ENCODE measurements at places on chromosomes 3 and 15.

DNA sequence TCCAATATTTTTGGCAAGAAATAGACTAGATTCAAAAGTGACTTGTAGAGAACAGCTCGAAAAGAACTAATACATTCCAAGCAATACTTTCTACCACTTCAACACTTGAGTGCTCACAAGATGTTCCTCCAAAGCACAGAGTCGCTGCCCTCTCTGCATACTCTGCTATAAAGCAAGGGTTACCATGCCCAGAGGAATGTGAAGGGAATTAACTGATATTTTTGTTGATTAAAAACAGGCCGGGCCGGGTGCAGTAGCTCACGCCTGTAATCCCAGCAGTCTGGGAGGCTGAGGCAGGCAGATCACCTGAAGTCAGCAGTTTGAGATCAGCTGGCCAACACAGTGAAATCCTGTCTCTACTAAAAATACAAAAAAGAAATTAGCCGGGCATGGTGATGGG lies 57.6 kb upstream of the CSPG5 start:
- DNase-seq: no peak

DNA sequence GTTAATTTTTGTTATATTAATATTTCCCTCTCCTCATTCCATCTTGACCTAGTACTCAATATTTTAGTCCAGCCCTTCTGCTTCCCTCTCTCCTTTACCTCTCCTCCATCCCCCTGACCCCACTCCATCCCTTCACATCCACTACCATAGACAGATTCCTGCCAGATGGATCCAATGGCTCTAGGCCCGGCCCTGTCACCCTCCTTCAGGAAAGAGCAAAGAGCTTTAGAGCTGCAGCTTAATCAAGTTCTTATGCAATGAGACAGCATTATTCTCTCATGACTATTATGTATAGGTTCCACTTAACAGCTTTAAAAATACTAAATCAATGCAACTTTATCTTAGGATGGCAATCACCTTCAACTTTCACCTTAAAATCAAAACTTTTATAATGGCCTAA lies 200.7 kb upstream of the TTC14 start:
- no peak for DNase-seq

DNA sequence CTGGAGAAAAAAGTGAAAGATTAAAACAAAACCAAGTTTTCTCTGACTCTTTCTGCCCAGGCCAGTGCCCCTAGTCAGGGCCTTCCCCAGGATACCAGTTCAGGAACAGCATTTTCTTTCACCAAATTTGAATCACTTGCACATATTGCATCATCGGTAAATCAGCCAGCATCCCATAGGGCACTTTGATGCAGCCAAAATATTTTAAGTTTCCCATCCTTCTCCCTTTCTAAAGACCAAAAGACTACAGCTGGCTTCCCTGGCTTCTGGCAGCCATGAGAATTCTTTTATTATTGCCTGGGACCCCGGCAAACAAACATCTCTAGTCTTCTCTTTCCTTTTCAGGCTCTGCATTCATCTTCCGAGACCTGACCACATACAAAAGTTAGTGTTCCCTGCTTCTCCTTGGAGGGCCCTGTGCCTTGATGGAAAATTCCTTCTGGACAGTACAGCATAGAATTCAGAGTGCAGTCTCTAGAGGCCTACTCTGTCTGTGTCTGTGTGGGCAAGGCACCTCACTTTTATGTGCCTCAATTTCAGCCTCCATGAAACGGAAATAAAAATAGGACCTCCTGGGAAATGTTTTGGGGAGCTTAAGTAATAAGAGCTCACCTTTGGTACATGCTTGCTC lies 348.0 kb downstream of the VPS13C start:
- no peak for DNase-seq

GRCh38 chr3:15099364-15100098 lies 583 bp upstream of the RBSN start:
- DNase-seq: no peak

DNA sequence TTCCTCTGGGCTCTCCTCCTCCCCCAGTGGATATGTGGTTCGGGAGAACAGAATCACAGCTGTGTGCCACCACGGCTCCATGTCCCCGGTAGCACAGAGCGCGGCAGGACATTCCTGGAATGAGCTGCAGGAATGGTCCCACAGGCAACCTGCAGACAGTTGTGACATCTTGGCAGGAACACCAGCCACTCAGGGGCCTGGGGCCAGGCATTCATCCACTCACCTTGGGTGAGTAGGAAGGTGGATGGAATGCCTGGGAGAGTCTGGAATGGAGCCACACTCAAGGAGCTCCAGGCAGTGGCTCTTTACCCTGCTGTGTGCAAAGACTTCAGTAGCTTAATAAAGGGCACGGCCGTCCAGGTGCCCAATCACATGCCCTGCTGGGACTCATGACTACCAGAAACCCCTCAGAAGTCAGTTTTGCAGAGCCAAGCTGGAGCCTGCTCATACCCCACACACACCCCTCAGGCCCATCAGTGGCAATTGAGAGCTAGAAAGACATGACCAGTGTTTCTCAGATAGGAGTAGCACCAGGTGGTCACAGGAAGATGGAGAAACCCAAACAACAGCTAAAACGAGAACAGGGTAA lies 117.3 kb upstream of the PRR20G start:
- no peak for DNase-seq

DNA sequence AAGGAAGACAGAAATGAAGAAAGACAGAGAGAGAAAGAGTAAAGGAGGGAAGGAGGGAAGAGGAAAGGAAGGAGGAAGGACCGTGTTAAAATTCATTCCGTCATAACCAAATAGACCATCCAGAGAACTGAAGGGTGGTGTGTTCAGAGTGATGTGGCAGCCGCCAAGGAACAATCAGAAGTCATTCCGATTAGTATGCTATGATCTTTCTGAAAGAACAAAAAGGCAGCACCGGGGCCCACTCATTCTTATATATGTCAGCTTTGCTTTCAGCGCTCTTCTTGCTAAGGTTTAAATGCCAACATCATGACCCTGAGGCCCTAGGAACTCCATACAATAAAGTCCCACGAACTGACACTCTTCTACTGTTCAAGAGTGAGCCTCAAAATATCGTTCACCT lies 78.5 kb downstream of the CD47 start:
- DNase-seq: no peak

DNA sequence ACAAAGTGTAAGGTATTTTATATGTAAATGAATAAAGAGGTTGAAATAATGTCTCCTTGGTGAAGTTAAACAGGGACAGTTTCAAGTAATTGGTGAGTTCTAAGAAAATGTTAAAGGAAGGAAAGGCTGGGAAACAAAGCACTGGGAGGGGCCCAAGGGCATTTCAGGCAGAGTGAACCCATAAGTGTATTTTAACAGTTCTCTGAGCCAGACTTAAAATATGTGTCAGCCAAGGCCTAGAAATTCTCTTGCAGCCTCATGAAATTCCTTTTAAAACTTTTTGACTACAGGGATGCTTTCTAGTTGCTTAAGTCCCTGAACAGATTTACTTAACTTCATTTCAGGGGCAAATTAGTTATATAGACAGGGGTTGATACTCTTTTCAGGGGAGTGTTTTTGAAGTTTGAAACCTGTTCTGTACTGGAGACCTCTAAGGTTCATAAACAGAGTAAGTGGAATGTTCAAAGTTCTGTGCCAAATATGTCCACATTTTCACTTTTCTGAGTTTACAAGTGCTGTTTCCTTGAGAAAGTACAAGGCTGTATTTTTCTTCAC lies 77.6 kb downstream of the GALK2 start:
- no peak for DNase-seq

DNA sequence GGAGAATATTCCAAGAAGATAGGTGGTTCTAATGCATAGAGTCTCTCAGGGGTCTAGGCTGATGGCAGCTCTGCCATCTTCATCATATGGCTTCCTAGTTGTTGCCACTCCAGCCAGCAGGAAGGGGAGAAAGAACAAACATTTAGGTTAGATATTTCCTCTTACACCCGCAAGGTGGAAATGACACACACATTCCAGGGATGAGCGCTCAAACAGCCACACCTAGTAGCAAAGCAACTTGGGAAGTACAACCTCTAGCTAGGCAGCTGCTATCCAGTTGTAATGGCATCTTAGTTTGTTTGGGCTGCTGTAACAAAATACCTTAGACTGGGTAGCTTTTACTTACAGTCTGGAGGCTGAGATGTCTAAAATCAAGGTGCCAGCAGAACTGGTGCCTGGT lies 51.9 kb upstream of the ADAMTSL3 start:
- no peak for DNase-seq

GRCh38 chr3:78050276-78051065 lies 1010.6 kb downstream of the ROBO2 start:
- DNase-seq: no peak

DNA sequence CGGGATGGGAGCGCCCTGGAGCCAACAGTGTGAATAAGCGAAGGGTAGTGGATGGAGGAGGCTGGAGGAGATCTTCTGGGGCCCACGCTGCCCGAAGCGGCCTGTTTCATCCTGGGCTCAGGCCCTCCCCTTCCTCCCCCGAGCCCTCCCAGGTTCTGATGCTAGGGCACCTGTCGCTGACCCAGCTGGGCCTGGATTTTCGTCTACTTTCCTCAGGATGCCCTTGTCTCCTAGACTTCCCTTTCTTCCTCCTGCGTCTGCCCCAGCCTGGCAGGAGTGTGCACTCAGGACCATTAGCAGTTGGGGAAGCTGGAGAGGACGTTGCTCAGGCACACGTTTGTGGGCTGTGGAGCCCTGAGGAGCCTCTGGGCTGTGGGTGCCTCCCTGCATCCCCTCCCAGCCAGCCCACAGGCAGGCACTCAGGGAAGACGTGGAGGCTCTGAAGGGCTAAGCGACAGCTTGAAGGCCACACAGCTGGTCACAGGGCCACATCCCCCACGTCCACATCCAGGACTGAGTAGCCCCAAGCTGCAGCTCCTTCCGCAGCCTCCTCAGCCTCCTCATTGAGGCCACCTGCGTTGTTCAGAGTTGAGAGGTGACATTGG lies 23.9 kb upstream of the PIGZ start:
- DNase-seq: no peak

- no peak for DNase-seq
These were observed 27.0 kb upstream of the TNFAIP8L3 start for GRCh38 chr15:51121631-51122225.

- no peak for DNase-seq
These were observed 8.9 kb upstream of the SEMA6D start for GRCh38 chr15:47708161-47708980.

GRCh38 chr15:58273104-58273503 lies 134.9 kb downstream of the AQP9 start:
- no peak for DNase-seq

DNA sequence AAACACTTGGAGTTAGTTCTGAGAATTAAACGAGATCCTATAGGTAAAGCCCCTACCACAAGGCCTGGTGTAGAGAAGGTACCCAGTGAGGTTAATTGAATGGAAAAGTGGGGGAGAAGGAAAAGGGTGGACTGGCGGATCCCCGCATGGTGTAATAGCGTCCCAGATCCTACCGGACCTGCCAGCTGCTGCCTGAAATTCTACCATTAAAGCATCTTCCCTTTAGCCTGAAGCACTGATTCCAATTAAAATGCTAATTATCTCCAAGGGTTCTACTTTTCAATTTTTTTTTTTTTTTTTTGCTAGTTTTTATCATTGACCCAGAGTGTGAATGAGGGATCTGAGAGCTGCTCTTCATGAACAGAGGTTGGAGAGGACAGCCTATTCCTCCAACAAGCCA lies 237.9 kb downstream of the TLE3 start:
- DNase-seq: no peak

GRCh38 chr3:16302082-16302631 lies 37.1 kb downstream of the OXNAD1 start:
- DNase-seq: no peak

- DNase-seq: no peak
These were observed 59.3 kb downstream of the RYR3 start for GRCh38 chr15:33369941-33370622.

- DNase-seq: no peak
These were observed 125.0 kb upstream of the SMAD3 start for GRCh38 chr15:66940368-66940767.

GRCh38 chr3:107106316-107106715 lies 270.9 kb upstream of the CCDC54 start:
- DNase-seq: no peak

DNA sequence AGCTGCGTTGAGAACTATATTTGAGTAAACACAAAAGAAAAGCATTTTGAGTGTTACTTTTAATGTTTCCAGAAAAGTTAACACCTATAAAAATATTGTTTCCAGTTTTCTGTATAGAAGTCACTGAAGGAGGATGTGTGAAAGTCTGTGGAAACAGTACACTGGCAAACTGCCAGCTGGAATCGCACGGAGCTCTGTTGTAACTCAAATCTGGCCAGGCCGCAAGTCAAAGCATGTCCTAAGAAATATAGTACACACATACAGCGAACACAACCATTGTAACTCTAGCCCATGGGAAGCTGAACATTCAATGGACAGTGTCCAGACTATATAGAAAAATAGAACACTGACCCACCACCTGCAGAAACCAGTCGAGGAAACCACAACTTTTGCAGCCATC lies 657.2 kb downstream of the FHIT start:
- DNase-seq: no peak

DNA sequence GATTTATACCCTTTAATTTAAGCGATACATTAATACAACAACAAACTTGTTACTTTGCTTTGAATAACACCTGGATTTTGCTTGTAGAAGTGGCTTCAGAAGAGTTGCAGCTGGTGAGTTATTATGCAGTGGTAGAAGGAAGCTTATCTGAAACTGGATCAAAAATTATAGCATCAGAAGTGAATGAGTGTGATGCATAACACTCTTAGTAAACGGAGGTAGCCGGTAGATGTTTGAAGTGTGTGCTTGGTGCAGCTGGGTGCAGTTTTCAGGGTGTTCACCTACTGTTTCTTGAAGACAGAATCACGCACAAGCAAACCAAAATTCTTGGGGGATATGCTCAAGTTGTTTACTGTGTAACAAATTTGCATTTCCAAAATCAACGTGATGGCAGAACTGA lies 103.1 kb downstream of the MITF start:
- DNase-seq: no peak

DNA sequence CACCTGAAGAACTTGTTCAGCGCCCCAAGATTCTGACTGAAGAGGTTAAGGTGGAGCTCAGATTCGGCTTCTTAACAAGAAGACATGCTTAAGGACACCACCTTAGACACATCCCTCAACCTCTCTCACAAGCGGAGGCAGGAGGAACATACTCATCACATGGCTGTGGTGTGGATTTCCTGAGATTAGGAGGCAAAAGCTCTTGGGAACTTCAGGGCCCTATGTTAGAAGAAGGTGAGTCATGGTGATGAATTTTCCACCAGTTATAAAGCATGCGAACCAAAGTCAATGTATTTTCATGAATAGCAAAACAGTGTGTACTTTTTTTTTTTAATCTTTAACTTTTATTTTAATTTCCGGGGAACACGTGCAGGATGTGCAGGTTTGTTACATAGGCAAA lies 212.2 kb upstream of the SUCLG2 start:
- DNase-seq: no peak

- DNase-seq: no peak
These were observed 51.2 kb downstream of the MFN1 start for GRCh38 chr3:179398574-179399231.

DNA sequence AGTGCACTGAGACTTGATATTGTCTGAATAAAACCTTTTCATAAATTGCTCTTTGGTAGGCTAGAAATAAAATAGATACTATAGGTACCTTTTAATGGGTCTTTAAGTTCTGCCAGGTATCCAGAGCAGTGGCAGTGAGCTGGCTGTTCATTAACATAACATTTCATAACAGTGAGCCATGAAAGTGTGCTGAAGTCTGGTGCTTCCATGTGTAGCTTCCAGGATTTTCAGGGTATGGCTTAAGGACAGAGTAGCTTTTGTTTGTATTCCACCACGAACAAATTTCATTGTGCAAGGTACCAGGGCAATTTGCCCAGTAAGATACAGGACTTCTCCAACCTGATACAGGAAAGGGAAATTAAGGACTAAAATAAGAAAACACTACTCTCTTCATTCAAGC lies 124.7 kb upstream of the NANOGP8 start:
- no peak for DNase-seq
